ENCODE measurements at places on chromosomes 6 and 20.

DNA sequence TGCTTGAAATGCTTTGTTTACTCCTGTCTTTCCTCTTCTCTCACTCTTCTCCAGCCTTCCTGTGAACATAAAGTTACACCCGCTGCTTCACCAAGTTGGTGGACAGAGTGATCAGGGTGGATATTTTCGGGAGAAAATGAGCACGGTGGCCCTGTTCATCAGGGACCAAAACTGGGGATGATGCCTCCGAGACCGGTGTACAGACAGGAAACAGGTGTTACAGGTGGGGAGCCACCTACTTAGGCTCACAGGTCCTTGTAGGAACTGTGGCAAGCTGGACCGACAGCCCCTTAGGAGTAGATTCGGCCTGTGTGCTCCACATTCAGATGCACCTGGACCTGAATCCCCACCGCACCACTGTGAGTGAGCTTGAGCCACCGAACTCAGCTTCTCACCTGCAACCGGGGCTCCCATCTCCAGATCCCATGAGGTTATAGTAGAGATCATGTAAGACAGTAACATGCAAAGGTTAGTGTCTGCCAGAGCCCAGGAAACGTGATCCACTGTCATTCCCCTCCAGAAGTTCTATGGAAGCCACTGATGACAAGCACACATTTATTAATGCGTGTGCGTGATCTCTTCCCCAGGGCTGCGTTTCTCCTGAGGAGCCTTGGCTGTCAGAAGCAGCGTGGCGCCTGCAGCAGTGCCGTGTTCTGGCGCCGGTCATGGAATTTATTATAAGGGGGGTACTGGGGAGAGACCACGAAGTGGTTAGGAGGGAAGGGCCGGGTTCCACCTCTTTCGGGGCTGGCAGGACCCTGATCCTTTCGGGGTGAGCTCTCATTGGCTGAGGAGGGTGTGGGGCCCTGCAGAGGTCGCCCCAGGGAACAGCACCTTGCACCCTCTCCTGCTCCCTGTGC, 94.2 kb downstream of the ERMARD start:
- H3K36me3 ChIP-seq, result no peaks in the 10 kb centered on the region
- peaks cover 3% of the 10 kb centered on the region for H3K27me3 ChIP-seq
- no peak overlapping the region for H3K27ac ChIP-seq
- H3K4me3 ChIP-seq, result no peak overlapping the region

- H3K27me3 ChIP-seq, result no peaks in the 10 kb centered on the region
- H3K4me1 ChIP-seq, result no peaks in the 10 kb centered on the region
- no peaks in the 10 kb centered on the region for H3K36me3 ChIP-seq
- no peak overlapping the region for H3K27ac ChIP-seq
- DNase-seq, result peak; percentile 52
Observed at GRCh38 chr6:56764081-56764566, 121.4 kb upstream of the DST start.

- DNase-seq, result no peak
- H3K36me3 ChIP-seq, result peaks cover 13% of the 10 kb centered on the region
- no peak overlapping the region for H3K27ac ChIP-seq
- no peak overlapping the region for H3K4me3 ChIP-seq
- no peaks in the 10 kb centered on the region for H3K4me1 ChIP-seq
Observed at GRCh38 chr20:36820073-36820472, 46.5 kb upstream of the DSN1 start.

DNA sequence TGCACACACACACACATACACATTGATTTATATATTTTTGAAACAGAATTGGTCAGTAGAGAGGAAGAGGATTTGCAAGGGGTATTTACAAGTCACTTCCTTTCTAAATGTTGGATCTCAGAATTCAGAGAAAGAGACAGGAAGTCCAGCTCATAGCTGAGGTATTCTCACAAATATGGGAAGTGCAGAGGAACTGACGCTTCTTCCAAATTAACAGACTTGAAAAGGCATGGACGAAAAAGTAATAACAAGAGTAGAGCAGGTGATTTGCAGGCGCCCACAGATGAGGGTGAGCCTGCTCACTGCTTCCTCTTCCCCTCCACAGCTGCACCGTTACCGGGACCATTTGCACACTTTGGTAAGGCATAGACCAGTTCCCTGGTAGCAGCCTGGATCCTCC, 246.4 kb downstream of the PHACTR1 start:
- H3K36me3 ChIP-seq, result no peaks in the 10 kb centered on the region
- peak overlapping the region; percentile 43 for H3K4me3 ChIP-seq
- H3K4me1 ChIP-seq, result peaks cover 34% of the 10 kb centered on the region
- no peak overlapping the region for H3K27ac ChIP-seq
- no peak for DNase-seq
- H3K27me3 ChIP-seq, result no peaks in the 10 kb centered on the region

DNA sequence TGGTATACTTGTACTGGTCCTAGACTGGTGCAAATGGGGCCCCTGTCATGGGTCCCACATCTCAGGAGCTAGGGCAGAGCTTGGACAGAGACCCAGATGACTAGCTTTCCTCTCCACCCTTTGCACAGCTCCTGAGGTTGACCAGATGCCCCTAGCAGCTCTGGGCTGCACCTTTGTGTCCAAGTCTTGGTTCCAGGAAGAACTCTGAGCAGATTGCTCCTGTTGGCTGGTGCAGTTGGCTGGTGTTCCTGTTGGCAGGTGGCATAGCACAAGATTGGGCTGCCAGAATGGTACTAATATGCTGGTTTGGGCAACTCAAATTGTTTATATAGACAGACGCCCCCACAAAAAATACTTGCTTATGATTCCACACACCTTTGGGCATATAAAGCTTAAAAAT, 89.4 kb upstream of the EZR start:
- H3K4me1 ChIP-seq, result peaks cover 23% of the 10 kb centered on the region
- DNase-seq, result no peak
- H3K27ac ChIP-seq, result no peak overlapping the region
- no peaks in the 10 kb centered on the region for H3K27me3 ChIP-seq
- H3K4me3 ChIP-seq, result no peak overlapping the region

DNA sequence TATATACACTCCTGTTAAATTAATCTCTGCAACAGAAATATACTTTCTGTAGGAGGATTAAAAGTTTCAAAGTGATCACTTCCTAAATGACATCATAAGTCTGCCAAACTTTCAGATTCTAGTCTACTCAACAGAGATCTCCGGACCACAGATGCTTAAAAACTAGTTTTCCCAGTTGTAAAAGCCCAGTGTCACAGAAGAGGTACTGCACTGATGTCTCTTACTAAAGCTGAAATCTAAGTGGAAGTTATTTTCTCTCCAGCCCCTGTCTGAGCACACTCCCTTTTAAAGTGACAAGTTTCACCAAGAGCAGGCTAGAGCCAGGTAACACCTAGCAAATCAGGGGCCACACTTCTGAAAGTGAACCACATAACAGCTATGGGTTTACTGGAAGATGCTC, 71.6 kb upstream of the DST start:
- H3K4me3 ChIP-seq, result no peak overlapping the region
- no peaks in the 10 kb centered on the region for H3K36me3 ChIP-seq

DNA sequence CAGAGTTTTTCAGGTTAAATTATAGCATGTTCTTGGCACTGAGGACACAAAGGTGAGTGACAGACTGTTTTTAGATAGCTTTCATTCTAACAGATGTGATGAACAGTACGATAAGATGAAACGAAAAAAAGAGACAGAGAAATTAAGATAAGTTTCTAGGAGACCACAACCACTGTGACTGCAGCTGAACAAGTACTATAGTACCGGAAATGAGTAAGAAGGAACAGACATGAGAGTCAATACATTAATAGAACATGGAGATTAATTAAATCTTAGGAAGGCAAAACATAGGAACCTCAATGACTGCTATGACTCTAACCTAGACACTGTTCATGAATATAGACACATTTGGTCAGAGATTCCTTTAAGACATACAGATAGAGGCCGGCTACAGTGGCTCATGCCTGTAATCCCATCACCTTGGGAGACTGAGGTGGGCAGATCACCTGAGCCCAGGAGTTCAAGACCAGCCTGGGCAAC, 40.2 kb downstream of the HBS1L start:
- H3K36me3 ChIP-seq, result no peaks in the 10 kb centered on the region
- no peak for DNase-seq
- H3K4me1 ChIP-seq, result peaks cover 8% of the 10 kb centered on the region
- H3K27me3 ChIP-seq, result no peaks in the 10 kb centered on the region
- H3K27ac ChIP-seq, result peak overlapping the region; percentile 16

GRCh38 chr6:16230953-16231352, 7.4 kb upstream of the GMPR start:
- peaks cover 9% of the 10 kb centered on the region for H3K4me1 ChIP-seq
- no peaks in the 10 kb centered on the region for H3K36me3 ChIP-seq
- no peaks in the 10 kb centered on the region for H3K27me3 ChIP-seq
- H3K27ac ChIP-seq, result no peak overlapping the region

DNA sequence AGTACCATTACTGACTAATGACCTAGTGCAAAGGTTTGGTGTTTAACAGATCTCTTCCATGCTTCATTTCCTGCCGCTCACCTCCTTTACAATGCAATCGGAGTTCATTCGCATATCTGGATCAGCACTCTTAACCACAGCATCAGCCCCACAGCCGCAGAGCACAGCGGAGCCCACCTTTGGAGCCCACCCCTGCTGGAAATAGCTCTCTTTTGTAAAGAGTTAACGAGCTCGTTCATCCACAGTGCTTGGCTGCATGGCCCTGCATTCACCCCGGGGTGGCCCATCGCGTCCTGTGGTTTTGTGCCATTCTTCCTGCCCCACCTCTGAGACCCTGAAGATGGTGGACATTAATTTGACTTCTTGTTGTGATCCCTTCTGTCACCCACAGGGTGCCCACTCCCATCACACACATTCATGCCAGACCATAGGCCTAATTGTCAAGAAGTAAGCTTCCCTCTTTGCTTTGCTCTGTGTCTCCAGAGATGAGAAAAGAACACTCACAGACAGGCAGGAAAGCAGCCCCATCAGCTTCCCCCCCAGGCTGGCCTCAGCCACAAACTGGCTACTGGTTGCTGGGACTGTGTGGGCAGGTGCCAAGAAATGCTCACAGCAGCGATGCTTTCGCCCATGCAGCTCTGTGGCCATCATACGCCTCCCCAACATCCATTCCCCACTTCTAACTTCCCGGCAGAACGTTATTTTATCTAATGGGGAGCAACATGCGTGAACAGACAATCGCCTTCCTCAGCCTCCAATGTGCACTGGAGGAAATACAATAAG, 167.0 kb downstream of the LRFN2 start:
- H3K4me1 ChIP-seq, result no peaks in the 10 kb centered on the region
- H3K4me3 ChIP-seq, result no peak overlapping the region
- no peak overlapping the region for H3K27ac ChIP-seq
- DNase-seq, result no peak

- H3K27ac ChIP-seq, result no peak overlapping the region
- H3K4me3 ChIP-seq, result no peak overlapping the region
- H3K36me3 ChIP-seq, result no peaks in the 10 kb centered on the region
- DNase-seq, result no peak
- H3K27me3 ChIP-seq, result peaks cover 30% of the 10 kb centered on the region
- H3K4me1 ChIP-seq, result peaks cover 3% of the 10 kb centered on the region
Observed at GRCh38 chr6:36657942-36658544, 20.5 kb upstream of the CDKN1A start.

DNA sequence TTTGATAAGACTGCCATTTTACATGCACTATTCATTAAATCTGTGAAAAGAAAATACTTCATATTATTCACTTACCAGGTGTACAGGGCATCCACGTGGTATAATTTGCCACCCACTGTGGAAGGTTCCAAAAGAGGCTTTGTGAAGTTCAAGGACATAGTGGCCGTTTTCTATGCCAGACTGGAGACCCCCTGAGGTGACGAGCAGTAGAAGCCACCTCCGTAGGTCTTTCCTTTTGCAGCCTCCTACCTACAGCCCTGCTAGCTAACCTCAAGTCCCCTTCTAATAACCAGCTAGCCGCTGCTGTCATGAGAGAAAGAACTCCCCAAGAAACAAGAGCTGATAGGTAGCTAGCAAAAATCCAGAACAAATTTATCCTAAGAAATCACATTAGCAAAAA, 110.5 kb downstream of the ARHGAP18 start:
- no peak overlapping the region for H3K4me3 ChIP-seq
- H3K27ac ChIP-seq, result no peak overlapping the region
- no peaks in the 10 kb centered on the region for H3K27me3 ChIP-seq
- no peaks in the 10 kb centered on the region for H3K36me3 ChIP-seq
- DNase-seq, result no peak

DNA sequence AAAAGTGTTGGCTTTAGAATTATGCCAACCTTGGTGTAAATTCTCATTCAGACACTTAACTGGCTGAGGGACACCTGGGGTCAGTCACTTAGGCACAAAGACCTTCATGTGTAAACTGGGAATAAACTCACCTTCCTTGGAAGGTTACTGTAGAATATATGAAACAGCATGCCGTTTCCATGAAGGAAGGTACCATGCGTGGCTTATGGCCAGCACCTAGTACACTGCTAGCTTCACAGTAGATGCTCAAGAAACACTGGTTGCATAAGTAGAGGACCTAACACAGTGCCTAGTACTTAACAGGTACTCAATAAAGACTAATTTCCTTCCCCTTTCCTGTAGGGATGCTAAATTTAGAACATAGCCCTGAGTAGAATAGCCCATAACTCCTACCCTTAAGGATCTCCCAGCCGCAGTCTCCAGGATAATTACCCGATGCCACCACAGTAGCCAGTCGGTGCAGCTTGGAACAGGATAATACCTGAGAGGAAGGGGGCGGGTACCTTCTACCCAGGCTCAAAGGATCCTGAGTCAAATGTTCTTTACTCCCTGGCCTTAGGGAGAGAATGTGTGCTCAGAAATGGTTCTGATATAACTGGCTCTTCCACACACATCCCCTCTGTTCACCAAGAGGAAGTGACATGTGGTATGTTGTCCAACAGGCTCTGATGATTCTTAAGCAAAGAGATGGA, 3.6 kb downstream of the BCL2L1 start:
- H3K4me1 ChIP-seq, result peaks cover 47% of the 10 kb centered on the region
- H3K27me3 ChIP-seq, result no peaks in the 10 kb centered on the region
- H3K36me3 ChIP-seq, result peaks cover 3% of the 10 kb centered on the region
- peak overlapping the region; percentile 15 for H3K4me3 ChIP-seq

DNA sequence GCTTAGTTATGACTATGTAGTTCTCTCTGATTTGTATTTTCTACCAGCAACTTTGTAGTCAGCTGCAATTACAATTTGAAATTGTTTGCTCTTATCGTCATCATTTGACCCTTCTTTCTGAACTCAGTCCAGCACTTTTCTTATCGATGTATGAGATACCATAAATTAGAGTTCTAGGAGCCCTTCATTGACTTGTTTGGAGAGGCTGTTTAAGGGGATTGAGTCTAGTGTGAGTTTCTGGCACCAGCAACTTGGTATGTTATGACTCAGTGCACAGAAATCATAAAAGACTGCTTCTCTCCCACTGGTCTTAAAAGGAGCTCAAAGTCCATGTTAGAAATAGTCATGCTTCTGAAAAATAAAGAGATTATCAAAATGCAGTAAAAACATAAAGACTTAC, 190.3 kb downstream of the TENT5A start:
- H3K4me1 ChIP-seq, result no peaks in the 10 kb centered on the region
- H3K4me3 ChIP-seq, result no peak overlapping the region
- no peaks in the 10 kb centered on the region for H3K27me3 ChIP-seq
- H3K27ac ChIP-seq, result no peak overlapping the region
- no peaks in the 10 kb centered on the region for H3K36me3 ChIP-seq

Measured in common myeloid progenitor, CD34-positive (primary cell).